ENCODE measurements at places on chromosomes 7 and 10.

GRCh38 chr10:2893158-2893845, 174.0 kb upstream of the PFKP start:
- DNase-seq, result no peak

DNA sequence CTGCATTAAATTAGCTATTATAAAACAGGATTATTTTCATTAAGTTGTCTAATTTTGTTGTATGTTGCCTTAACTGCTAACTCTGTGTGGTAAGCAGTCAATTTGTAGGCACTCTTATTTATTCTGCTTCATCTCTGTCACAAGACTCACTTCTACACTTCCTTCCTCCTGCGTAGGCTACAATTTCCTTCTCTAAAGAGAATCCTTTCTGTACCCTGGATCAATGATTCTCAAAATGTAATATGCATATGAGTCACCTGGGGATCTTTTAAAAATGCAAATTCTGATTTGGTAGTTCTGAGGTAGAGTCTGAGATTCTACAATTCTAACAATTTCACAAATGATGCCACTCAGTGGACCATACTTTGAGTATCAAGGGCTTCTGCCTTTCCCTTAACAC, 4.4 kb upstream of the UBE2D1 start:
- DNase-seq, result no peak

DNA sequence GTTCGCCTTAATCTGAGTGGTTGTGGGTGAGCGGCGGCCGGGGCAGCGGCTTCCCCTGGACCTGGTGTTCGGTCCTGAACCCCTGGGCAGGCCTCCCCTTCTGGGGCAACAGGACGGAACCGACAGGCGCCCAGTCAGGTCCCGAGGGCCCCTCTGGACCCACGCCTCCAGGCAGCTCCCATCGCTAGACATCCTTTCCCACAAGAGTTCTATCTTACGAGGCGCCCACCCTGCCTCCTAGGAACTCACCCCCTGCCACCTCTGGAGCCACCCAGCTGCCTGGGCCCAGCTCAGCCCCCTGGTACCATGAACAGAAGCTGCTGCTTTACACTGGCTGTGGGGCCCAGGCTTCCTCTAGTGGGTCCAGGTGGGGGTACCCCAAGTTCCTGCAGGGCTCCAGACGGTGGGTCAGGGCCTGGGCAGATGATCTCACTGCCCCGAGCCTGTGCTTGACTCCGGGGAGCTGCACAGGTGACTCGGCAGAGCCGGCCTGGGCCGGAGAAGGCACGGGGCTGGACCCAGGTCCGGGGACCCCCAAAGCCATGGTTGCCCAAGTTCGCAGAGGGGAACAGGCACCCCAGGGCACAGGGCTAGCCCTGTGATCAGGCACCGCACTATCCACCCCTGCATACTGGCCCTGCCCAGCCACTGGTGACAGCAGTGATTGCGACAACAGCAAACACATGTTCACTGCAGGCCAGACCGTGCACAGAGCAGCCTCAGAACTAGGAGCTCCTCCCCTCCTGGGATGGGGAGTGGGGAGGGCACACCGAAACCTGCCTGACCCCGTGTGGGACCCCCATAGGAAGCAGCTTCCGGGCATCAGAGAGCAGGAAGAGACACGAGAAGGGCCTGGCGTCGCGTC, 180.3 kb downstream of the ELFN1 start:
- no peak for DNase-seq

- no peak for DNase-seq
Measured at GRCh38 chr7:110307776-110308175, 783.2 kb upstream of the LRRN3 start.

DNA sequence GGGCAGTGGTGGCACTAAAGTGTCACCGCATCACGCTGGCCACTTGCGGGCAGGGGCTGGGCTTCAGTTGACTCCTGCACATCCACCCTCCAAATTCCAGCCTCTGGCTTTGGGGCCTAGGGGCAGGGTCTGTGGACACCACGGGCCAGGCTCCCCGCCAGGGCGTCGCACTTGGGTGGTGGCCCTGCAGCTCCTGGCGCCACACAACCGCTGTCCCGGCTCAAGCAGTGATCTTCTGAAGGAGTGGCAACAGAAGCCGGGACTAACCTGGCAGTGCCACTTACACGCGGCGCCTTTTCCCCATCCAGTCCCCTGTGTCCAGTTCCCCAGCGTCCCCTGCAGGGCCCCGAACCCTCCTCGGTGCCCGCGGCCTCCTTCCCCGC, 134.3 kb upstream of the ZNF92 start:
- DNase-seq, result no peak

- DNase-seq, result peak; percentile 54
Measured at GRCh38 chr7:150974468-150975391, 3.4 kb downstream of the KCNH2 start.

- DNase-seq, result peak; percentile 25
Measured at GRCh38 chr7:12032146-12032545, 178.9 kb upstream of the TMEM106B start.
